ENCODE measurements at places on chromosomes 7 and 10.

DNA sequence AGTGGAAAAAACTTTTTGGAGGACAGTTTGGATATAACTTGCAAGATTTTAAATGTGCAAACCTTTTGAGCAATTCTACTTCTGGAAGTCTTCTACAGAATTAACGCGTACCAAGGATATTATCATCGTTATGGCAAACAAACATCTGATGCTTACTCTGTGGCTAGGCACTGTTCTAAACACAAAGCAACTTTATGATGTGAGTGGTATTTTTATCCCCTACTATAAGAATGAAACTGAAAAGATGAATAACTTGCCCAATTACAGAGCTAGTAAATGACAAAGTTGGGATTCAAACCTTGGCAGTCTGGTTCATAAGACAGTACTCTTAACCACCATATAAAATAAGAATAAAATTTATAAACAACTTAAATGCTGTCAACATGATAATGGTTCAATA is 15.8 kb downstream of the ASZ1 start:
- no peak for DNase-seq

DNA sequence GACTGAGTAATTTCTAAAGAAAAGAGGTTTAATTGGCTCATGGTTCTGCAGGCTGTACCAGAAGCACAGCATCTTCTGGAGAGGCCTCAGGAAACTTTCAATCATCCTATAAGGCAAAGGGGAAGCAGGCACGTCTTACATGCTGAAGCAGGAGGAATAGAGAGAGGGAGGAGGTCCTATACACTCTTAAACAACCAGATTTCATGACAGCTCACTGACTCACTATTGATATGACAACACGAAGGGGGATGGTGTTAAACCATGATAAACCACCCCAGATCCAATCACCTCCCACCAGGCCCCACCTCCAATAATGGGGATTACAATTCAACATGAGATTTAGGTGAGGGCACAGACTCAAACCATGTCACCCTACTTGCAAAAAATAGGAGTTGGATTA is 201.5 kb downstream of the CDK14 start:
- DNase-seq = no peak

DNA sequence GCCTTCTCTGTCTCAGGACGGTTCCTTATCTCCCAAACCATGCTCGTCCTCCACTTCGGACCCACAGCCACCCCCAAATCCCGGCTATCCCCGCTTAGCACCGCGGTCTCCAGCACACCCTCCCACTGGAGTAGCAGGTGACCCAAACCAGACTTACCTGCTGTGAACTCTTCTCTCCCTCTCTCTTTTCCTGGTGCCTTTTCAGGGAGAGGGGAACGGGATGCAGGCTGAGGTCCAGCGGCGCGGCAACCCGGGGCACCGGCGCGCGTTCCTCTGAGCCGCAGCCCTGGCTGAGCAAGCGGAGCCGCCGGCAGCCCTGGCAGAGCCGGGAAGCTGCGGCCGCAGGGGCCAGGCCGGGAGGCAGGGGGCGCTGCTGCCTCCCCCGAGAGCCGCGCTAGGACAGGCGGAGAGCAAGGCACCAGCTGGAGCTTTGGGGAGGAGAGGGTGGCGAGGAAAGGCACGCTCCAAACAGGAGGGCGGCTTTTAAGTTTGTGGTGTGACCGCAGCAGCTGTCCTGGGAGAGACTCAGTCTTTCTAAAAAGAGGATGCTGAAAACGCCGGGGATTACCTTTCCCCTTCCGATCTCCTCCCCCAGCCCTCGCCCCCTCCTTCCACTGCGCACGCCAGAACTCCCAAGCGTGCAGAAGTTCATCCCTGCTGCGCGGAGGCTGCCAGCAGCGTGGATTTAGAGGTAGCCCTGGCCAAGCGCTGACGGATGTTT is at the start of gene SEMA3D:
Gene SEMA3D (minus strand): TSS at position 536 of the 721 bp plus-strand sequence. CDS start 65,165 bp downstream, outside the sequence.
- DNase-seq = peak; percentile 51

DNA sequence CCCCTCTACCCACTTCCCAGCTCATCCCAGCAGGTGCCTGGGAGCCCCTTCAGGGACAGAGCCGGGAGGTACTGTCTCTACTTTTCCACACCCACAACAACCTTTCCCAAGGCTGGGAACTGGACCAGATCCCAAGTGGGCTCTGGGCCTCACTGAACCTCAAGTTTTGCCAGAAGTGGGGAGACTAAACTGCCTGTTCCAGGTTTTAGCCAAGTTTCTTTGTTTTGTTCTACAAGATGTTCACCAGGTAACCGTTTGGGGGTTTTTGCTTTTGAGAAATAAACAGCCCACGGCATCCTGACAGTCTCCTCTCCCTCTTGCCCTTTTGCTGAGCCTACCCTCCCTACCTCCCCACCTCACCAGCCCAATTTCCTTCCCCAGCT is 10.6 kb upstream of the EMX2 start:
- DNase-seq = no peak

GRCh38 chr7:131538813-131539179 is 17.6 kb downstream of the PODXL start:
- DNase-seq = no peak

DNA sequence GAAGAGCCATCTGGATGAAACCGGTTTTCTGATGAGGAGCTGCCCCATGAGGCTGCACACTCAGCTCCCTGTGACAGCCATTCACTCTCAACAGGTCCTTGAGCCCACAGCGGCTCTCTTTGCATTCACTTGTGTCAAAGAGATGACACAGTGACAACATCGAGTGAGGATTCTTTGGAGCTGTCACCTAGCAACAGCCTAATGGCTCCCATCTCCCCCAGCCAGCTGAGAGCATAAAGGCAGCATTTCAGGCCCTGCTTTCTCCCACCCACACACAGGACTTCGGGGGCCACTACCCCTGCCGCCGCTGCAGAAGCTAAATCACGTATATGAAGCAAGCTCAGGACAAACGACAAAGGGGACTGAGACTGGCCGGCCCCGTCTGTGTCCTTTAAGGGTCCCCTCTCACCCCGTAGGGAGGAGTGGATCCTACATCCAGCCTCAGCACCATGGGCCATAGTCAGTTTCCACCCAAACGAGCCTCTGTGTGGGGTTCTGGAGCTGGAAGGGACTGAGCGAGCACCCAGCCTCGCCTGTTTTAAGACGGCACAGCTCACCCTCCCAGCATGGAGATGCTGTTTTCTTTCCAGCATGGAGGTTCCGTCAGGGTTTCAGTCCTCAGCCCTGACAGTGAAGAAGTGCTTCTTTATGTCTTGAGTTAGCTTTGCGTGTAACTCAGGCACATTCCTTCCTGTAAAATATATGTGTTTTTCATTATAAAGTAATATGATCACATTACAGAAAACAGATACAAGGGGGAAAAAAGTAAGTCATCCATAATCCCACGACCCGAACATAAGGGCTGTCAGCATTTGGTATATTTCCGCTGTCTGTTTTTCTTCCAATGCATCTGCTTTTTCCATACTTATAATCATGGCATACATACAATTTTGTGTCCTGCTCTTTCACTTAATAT is 4.9 kb downstream of the CPA4 start:
- DNase-seq = no peak

GRCh38 chr10:7891634-7892033 is 73.3 kb downstream of the TAF3 start:
- no peak for DNase-seq

DNA sequence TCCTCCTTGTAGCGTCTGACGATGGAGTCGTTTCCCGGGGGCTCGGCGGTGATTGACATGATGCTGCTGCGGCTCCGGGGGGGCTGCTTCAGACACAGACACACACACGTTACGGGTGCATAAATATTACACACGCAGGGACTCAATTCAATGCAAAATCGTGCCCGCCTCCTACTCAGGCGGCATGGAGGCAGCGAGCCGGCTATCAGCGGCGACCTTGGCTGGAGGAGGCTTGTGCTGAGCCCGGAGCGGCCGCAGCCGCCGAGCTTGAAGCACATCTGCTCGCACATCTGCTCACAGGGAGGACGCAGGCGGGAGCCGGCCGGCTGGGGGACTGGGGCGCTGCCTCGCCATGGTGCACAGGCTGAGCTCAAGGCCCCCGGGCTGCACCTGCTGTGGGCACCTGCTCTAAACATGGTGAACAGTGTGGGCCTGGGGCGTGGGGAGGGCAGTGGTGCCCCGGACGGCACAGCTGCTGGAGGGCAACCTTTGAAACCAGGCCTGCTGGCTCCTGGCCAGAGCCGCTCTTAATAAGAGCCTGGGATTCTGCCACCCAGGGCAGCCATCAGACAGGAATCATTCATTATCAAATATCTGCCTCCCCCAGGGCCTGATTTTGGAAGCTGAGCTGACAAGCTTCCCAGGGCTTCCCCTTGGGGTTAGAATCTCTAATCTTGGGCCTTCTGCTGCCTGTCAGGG is 84.7 kb upstream of the GNA12 start:
- DNase-seq = no peak

DNA sequence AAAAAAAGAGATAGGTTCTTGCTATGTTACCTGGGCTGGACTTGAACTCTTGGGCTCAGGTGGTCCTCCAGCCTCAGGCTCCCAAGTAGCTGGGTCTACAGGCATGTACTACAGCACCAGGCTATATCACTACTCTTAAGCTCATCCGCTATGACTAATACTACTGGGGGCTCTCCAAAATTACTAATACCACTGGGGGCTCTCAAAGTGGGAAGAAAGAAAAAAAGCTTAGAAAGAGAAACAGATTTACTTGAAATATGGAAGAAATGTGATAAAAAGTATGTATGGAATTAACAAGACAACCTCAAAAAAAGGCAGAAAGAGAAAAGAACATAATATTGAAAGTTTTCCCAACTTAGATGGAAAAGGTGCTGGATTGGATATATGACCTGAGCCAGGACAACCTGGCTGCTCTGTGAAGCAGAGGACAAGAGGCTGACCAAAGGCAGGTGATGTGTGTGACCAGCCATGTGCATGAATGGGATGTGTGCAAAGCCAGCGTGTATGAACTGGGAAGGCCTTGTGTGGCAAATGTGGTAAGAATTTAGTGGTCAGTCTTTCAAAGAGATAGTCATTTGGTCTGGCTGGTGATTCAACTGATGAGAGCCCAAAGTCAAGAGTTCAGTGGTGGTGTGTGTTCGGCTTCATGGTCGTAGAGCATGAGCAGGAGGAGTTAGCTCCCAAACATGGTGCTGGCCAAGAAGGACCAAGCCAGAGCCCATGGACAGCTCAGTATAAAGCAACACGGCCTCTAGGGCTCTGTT is 232.4 kb upstream of the KLF14 start:
- DNase-seq = no peak

- DNase-seq = no peak
Observed at GRCh38 chr10:128150561-128150960, 24.3 kb upstream of the MKI67 start.

DNA sequence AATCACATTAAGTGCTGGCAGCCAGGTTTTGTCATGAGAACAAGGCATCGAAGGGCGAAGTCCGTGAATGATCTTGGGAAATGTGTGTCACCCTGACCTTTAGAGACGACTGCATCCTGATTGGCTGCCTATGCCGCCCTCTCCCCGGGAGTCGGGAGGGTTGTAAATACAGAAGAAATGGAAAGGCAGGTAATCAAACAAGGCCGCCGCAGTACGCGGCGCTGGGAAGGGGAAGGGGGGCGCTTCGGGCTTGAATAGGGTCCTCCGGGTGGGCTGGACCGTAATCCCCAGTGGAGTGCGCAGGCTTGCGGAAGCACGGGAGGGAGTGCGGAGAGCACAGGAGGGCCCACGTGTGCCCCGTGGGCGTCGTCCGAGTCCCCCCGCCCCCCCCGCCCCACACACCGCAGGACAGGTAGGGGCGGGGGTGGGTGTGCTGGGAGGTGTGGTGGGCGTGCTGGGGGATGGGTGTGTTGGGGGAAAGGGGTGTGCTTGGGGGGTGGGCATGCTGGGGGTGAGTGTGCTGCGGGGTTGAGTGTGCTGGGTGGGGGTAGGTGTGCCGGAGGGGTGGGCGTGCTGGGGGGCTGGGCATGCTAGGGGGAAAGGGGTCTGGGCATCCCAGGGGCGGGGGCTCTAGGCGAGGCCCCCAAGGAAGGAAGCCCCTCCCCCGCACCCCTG is 169.4 kb downstream of the ARHGAP12 start:
- DNase-seq = peak; percentile 63

GRCh38 chr7:22127835-22128527 is 182.3 kb upstream of the CDCA7L start:
- DNase-seq = no peak

- DNase-seq = no peak
Observed at GRCh38 chr7:74141705-74142104, 32.5 kb upstream of the EIF4H start.

DNA sequence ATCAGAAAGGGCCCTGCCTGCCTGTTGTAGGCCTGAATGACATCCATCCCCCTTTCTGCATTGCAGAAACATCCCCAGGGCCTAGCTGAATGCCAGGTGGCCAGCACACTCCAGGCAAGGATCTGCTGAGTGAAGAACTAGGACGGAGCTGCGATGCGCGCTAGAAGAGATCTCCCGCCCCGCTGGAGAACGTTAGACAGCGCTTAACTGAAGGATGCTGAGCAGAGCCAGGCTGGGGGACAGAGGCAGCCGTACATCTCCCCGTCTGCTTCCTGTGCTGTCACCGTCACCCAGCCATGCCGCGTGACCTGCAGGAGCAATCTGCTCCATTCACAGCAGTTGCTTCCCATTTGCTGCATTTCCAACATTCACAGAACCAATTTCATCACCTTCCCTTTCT is 73.3 kb downstream of the FAM53B start:
- DNase-seq = peak; percentile 65

GRCh38 chr7:70696201-70696754 is 435.7 kb upstream of the GALNT17 start:
- DNase-seq = no peak

DNA sequence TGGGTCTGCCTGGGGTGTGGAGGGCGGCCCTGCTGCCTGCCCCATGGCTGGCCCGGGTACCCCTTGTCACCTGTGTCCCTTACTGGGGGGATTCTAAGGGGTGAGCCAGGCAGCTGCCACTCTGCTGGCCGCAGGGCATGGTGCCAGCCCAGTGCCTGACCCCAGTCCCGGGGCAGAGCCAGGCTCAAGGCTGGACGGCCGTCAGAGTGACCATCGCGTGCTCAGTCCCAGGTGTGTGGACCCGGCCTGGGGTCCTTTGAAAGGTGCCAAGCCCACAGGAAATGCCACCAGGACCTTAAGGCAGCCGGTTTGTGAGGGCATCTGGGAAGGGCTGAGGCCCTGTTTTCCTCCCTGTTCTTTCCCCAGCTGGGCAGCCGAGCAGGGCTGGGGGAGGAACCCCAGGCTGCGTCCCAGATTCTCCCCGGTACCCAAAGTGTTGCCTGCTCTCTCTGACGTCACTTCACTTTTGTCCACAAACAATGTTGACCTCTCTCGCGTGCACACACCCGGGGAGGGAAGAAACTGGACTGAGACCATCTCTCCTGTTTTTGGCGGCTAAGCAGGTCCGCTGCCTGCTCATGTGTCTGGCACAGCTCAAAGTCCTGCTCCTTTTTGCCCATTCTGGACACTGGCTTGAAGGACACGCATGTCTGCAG is 37.6 kb downstream of the PAPOLB start:
- peak; percentile 30 for DNase-seq
